ENCODE measurements at places on chromosomes 6 and 20.

DNA sequence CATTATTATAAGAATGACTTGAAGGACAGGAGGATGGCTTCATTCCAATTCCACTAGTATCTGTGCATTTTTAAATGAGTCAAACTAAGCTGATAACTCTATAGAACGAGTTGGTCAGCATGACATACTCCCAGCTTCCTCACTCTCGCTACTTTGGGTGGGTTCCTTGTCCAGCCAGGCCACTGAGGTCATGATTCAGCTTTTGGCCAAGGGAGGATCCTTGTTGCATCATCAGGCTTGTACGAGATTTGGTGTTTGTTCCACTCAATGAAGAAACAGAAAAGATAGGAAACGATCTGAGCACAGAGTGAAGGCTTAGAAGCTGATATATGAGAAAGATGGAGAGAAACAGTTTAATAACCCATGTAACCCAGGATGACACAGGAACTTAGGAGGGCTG is 19.8 kb downstream of the NEDD9 start:
- no peak for DNase-seq

DNA sequence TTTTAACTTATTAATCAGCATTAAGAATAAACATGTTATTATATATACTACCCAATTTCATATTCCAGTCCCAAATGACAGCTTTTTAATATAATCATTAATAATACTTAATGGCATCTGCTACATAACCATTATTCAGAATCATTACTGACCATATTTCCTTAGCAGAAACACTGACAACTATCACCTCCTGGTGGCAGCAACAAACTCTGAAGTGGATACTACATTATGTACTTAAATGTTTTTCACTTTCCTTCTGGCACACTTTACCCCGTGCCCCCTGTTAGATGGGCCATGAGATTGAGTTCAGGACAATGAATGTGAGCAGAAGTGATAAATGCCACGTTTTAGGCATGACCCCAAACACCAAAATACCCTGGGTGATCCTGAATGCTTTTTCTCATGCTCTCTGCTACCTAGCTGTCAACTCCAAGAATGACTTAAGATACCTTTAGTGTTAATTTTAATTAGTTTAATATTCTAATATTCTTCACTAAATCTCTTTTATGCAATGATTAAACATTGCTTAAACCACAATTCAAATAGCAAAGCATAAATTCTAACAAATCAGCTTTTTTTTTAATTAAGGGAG is 77.1 kb downstream of the LMBRD1 start:
- DNase-seq, result no peak

GRCh38 chr20:21719592-21720214 is 14.2 kb downstream of the PAX1 start:
- peak; percentile 58 for DNase-seq

GRCh38 chr6:159831373-159831679 is 31.2 kb downstream of the PNLDC1 start:
- DNase-seq, result no peak

- no peak for DNase-seq
Observed at GRCh38 chr6:5665667-5666066, 341.1 kb downstream of the NRN1 start.

DNA sequence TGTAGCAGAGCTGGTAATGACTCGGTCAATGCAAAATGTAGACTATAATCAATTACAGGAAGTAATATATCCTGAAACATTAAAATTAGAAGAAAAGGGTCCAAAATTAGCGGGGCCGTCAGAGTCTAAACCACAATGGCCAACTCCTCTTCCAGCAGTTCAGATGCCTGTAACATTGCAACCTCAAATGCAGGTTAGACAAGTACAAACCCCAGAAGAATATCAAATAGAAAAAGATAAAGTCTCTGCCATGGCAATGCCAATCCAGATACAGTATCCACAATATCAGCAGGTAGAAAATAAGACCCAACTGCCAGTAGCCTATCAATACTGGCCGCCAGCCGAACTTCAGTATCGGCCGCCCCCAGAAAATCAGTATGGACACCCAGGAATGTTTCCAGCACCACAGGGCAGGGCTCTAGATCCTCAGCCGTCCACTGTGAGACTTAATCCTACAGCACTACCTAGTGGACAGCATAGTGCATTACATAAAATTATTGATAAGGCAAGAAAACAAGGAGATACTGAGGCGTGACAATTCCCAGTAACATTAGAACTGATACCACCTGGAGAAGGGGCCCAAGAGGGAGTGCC is 158.4 kb downstream of the GPX5 start:
- DNase-seq, result no peak

DNA sequence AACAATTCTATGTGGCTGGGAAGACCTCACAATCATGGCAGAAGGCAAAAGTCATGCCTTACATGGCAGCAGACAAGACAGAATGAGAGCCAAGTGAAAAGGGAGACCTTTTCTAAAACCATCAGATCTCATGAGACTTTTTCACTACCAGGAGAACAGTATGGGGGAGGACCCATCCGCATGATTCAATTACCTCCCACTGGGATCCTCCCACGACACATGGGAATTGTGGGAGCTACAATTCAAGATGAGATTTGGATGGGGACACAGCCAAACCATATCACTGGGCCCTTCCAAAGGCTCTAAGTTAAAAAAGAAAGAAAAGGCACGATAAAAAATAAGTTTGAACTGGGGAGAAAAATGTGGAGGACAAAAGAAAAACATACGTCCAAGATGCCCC is 406.9 kb upstream of the CDH4 start:
- no peak for DNase-seq

DNA sequence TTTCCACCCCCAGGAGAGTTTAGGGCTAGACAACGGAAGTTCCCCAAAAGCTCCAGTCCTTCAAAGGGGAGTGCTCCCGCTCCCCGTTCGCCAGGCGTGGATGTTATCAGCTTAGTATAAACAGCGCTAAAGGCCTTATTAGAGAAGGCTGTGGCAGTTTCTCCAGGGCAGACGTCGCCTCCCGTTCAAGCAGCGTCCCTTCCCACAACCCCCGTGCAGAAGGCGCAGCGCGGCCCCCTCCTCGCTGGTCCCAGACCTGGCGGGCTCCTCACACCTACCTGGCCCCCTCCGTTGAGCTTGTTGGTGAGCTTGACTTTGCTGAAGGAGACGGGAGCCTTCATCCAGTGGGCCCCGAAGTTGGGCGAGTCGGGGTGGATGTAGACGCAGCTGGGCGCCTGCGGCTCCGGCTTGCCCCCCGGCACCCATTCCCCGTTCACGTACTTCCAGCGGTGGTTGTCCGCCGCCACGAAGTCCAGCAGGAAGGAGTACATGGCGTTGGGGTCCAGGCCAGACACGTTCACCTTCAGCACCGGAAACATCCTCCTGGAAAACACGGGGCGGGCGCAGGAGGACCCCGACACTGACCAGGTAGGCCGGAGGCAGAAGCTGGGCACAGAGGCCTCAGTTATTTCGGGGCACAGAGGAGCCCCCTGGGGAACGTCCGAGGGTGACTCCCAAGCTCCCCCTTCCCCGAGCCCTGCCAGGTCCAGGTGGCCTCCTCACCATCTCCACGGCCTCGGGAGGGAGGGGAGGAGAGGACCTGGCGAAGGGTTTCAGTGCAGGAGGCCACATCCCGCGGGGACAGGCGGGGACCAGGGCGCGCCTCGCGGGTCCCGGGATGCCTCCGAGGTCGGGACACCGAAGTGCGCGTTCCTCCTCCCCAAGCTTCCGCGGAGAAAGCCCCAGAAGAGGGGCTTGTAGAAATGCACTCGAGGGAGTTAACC is 1.1 kb downstream of the TBXT start:
- DNase-seq, result no peak

- DNase-seq, result no peak
Observed at GRCh38 chr20:44817143-44817910, 7.0 kb upstream of the RIMS4 start.

- peak; percentile 31 for DNase-seq
Observed at GRCh38 chr6:3026791-3027626, 27.3 kb downstream of the NQO2 start.

GRCh38 chr6:121838842-121839241 is 403.4 kb downstream of the GJA1 start:
- no peak for DNase-seq
